CMK (cell line): ENCODE measurements at places on chromosomes 5 and 9.
A peak's percentile ranks its signal among the peaks of the same experiment; 100 is the strongest.

GRCh38 chr9:136533775-136534157, 12.1 kb downstream of the NOTCH1 start:
- DNase-seq, result no peak

GRCh38 chr5:179138568-179138925, 78.4 kb downstream of the ZNF354C start:
- DNase-seq, result no peak

DNA sequence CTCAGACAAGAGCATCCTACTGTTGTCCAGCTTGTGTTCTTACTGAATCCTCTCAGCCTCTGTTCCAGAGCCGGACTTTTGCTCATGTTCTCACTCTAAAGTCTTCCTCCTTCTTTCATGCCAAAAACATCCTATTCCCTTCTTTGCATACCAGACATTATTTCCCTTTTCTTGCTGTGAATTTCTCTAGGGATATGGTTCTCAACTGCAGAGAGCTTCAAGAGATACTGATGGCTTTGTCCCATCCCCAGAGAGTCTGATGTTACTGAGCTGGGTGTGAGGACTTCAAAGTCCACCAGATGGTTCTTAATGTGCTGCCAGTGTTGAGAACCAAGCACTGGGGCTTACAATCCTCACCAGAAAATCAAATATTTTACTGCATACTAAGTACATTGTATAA, 98.6 kb upstream of the FER start:
- DNase-seq, result no peak

DNA sequence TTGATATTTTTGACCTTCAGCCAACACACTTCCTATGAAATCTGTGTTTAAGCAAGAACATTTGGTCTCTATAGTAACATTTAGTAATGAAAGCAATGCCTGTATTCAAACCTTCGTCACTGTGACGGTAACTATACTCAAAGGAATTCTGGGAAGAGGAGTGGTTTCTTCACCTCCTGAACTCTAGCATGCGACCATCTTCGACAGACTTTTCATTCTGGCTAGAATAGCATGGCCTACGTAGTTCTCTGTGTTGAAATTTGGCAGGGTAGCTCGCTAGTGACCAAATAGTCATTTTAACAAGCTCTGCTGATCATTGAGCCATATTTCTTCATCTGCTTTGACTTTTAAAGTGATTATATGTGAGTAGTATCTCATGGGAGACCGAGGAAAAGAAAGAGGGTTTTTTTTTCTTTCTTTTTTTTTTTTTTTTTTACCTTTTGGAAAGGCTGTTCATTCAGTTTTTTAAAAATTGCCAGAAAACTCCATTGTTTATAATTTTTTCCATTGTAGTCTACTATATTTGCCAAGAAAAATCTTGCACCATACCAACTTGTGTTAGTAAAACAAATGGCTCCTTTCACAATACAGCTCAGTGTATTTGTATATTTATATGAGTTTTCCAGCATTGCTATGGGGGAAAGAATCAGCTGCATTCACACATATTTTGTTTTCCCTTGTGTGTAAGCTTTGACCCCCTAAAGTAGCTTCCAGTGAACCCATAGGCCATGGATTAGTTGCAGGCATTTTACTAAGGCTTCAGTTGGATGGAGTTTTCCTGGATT, 166.8 kb downstream of the NNT start:
- DNase-seq, result no peak

DNA sequence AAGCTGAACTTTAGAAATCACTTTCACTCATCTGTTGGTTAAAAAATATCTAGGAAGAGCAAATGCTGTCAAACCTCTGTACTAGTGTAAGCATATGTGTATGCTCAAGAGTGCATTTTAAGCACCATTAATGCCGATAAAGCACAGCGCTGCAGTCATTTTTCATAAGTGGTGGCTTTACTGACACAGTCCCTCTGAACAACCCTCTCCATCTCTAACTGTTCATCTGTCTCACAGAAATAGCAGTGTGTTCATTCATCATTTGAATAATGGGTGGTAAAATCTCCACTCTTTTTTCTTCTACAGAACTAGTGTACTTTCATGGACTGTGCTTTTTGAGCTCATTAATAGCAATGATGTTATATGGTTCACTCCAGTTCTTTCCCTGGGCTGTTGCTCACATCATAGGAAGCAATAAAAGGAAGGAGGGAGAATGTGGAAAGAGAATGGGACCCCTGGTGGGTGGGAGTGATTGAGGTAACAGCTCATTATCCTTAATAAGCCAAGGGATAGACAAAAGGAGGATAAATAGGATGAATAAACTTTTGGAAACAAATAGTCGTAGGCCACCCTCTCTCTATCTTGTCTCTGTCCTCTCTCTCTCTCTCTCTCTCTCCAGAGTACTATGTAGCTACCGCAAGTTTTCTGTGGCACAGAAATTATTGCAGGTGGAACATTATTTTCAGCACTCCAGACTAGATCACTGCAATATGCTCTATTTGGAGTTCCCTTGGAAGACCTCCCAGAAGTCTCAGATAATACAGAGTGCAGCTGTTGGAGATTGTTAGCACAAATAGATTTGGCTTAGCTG, 117.9 kb upstream of the PRDM9 start:
- no peak for DNase-seq

DNA sequence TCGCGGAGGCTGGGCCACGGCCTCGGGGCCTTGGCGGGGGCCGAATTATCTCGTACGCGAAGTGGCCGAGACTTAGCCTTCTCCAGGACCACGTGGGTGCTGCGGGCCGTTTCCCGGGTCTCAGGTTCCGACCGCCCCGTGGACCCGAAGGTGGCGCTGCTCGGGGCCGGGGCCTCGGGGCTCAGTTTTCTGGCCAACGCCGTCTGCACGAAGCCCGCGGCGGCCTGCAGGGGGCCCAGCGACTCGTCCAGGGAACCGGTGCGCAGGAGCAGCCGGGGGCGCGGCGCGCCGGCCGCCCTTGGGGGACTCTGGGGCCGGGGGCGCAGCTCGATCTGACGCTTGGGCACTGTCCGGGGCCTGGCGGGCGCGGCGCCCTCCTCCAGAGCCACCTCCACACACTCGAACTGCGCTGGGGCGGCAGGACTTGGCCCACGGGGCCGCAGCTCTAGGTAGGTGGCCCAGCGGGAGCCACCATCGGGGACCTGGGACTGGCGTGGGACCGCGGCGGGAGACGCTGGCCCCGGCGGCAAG, 716 bp downstream of the PROB1 start:
- DNase-seq, result no peak

- DNase-seq, result no peak
Measured at GRCh38 chr5:142770650-142771609, 753 bp downstream of the ARHGAP26 start.

- peak; percentile 65 for DNase-seq
Measured at GRCh38 chr5:95842854-95843544, 20.5 kb upstream of the GLRX start.

GRCh38 chr9:92668746-92669526, 995 bp downstream of the IPPK start:
- DNase-seq, result no peak

DNA sequence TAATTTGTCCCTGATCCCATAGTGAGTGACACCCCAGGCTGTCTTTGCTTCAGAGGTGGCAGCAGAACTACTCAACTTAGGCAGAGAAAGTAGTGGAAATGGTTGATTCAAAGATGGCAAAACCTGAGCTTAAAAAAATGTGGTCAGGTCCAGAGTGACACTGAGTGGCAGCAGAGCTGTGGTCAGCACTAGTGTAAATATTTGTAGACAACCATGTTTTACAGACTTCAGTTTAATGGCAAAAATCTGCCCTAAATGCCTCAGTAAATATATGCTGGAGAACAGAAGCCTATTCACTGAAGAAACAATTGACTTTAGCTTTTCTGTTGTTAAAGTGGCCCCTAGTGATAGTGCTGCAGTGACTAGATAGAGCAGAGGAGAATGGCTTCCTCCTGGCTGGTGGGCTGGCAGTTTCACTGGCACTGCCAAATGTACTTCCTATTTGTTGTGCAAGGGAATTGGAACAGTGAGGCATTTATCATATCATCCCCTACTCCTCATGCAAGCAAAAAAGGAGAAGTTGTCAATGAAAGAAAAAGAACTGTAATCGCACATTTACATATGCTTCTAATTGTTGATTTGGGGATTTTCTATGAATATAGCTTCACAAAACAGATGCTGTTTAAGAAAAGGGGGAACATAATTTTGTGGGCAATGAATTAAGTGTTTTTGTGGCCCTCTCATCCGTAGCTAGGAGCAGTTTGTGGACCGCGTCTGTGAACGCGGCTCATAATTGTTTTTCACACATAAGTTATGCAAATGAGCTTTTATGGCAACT, 12.0 kb downstream of the PBX3 start:
- DNase-seq, result peak; percentile 43

DNA sequence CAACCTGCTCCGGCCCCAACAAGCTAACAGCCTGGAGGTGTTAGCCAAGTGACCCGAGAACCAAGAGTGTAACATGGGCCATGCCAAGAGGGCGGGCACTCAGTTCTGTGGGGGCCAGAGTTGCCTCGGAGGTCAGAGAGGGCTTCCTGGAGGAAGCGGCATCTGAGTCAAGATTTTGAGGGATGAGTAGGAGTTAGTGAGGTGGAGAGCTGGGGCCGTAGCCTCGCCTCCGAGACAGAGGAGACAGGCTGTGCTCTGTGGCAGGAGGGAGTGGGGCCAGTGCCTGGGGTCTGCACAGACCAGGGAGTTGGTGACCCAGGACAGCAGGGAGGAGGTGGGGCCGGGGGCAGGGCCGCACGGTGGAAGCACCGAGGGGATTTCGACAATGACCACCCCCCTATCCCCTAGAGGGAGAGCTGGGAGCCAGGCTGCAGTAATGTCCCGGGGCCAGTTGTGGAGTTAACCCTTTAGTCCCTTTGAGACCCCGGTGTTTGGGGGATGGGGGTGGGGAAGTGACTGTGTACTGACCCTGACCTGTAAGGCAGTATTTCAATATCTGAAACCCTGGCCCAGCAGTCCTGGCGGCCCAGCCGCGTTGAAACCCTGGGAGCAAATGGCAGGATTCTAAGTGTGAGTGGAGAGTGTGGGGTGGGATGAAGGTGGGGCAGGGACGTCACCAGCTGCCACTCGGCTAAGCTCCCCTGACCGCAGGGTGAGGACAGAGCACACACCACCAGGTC, 148.7 kb upstream of the COL5A1 start:
- DNase-seq, result no peak

DNA sequence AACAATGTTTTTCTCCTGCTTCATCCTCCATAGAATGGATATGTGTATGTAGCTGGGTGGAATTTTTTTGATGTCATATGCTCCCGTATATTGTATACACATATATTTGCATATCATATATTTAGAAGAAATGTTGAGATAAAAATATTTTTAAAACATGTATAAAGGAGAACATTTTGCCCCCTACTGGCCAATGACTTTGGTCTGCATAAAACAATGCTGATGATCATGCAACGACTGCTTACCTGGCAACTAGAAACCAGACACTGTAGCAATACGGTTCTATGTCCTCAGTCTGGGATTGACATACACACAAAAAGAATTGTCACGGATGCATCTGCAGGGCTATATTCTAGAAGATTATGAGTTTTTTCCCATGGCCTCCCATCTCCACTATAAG, 503.6 kb downstream of the ELAVL2 start:
- no peak for DNase-seq

DNA sequence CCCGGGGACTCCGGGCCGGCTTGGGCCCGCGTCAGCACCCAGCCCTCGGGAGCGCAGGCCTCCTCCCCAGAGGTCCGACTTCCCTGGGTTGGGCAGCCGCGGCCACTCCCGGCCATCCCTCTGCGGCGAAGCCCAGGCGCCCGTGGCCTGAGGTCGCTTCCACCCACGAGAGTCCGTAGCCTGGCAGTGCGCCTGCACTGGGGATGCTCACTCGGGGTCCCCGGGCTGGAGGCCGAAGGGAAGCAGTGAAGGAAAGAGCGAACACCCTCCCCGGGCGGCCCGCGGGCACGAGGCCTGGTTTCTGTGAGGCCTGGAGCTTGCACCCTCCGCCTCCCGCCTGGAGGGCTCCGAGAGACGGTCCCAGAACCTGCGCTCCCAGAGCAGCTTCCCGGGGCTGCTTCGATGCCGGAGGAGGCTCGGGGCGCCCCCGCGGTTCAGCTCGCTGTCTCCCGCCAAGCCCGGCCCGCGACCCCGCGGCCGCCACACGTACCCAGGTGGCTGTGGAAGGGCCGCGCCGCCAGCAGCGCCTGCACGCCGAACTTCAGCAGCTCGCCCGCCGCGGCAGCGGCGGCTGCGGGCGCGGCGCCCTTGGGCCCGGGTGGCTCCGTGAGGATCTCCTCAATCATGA, 607 bp downstream of the BARX1 start:
- no peak for DNase-seq

DNA sequence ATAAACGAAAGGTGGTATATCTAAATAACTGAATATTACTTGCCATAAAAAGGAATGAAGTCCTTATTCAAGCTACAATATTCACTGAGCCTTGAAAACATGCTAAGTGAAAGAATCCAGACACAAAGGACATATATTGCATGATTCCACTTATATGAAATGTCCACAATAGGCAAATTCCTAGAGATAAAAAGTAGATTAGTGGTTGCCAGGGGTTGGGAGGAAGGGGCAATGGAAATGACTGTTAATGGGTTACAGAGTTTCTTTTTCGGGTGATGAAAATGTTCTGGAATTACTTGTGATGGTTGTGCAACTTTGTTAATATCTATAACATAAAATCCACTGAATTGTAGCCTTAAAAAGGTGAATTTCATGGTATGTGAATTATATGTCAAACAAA, 227.1 kb upstream of the TRIM32 start:
- no peak for DNase-seq

DNA sequence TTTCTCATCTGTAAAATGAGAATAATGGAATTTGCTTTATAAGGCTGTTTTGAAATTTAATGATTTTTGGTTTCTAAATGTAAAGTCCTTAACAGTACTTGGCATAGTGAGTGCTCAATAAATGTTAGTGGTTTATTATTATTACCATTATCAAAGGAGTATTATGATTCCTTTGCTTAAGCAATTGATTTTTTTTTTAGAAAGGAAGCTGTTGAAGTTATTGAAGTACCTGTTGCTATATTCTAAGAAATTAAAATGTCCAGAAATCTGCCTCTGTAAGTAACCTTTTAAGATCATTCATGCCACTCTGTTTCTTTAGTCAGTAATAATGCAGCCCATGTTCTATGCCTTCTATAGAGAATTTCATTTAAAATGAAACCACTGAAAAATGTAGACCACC, 15.0 kb downstream of the SMAD5 start:
- no peak for DNase-seq

DNA sequence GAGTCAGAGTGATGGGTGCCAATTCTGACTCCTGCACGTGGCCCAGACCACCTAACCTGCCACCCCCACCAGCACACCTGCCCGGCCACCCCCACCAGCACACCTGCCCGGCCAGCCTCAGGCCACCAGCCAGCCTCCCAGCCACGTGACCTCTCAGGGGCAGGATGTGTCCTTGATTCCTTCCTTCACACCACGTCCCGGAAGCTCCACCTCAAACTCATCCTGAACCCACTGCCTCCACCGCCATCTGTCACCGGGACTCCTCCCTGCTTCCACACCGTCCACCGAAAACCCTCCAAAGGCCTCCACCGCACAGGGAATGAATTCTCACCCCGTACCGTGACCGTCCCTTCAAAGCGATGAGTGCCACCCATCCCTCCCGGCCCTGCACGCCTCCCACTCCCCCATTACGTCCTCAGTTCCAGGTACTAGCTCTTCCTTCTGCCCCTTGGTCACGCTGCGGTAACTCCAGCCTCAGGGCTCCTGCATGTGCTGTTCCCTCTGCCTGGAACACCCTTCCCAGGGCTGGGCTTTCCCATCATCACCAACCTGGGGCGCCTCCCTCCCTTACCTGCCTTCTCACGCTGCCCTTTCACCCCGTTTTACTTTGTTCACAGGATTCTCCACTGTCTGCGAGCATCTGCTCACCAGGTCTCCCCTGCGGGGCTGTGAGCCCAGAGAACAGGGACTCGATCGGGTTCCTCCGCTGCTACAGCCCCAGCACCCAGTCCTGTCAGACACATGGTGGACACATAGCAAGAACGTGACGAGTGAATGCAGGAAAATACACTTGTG, 82.9 kb downstream of the ADAMTS2 start:
- no peak for DNase-seq
